ENCODE measurements at places on chromosomes 7 and 10. TPM values are rescaled to one million over a fixed set of nuclear protein-coding genes. Genes with fewer than 3 reads are reported as not detected.

The CAV1 gene
- total RNA-seq, result 3.7 TPM

The LIPF gene
- total RNA-seq, result not detected

The TWIST1 gene
- 8.1 TPM for total RNA-seq

The PNLIPRP3 gene
- total RNA-seq, result not detected

The MUC3A gene
- total RNA-seq, result not detected

The ACBD7 gene
- 12.0 TPM for total RNA-seq

- H3K27me3 ChIP-seq, result no peaks in the 10 kb centered on the region
- DNase-seq, result no peak
- no peak overlapping the region for H3K27ac ChIP-seq
Measured at GRCh38 chr10:13823096-13823708, 236.4 kb downstream of the PRPF18 start.

DNA sequence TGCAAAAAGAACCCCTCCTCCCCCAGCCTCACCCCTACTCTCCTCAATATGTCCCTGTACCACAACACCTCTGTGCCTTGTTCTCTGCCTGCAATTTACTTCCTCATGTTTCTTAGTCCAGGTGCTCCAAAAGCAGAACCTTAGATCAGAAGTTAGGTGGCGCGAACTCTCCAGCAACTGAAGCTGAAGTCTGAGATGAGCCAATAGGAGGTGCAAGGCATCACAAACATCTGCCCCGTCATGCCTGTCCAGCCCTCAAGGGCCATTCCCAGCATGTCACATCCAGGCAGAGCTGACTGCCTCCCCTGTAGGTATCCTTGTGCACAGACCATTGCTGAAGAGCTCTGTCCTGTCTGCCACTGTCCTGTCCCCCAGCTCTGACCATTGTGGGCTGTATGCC is 508.8 kb downstream of the GRID1 start:
- H3K27ac ChIP-seq, result no peak overlapping the region
- no peak for DNase-seq
- H3K27me3 ChIP-seq, result peaks cover 6% of the 10 kb centered on the region
- H3K4me3 ChIP-seq, result no peak overlapping the region
- no peaks in the 10 kb centered on the region for H3K36me3 ChIP-seq

DNA sequence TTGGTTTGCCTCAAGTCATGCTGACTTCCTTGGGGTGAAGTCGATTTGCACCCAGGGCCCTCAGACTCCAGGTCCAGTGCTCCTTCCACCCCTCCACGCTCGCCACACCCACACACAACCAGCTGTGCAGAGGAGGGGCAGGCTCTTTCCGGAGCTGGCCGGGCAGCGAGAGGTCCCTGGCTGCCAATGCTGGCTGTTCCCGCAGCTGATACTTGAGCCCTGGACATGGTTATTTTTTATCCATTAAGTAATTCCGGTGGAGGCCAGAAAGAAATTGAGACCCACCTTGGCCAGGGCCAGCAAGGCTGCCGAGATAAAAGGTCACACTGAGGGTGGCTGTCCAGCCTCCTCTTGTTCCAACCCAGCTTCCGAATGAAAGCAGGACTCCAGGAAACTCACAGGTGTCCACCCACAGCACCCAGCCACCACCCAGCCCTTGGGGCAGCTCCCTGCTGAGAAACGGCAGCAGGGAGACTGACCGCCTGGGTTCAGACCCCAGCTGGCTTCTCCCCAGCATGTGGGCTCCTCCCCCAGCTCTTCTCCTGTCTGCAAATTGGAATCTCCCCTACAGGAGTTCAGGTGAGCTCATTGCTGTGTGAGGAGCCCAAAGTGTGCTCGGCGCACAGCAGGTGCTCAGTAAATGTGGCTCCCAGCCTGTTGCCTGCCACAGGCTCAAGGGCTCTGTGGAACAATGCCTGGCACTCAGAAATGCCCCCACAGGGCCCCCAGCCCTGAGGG is 77.8 kb downstream of the PDGFA start:
- no peak overlapping the region for H3K27ac ChIP-seq
- H3K36me3 ChIP-seq, result no peaks in the 10 kb centered on the region
- peaks cover 10% of the 10 kb centered on the region for H3K4me1 ChIP-seq
- H3K27me3 ChIP-seq, result no peaks in the 10 kb centered on the region
- H3K4me3 ChIP-seq, result no peak overlapping the region
- DNase-seq, result no peak

GRCh38 chr10:31261511-31262311 is 57.3 kb upstream of the ZEB1 start:
- H3K27ac ChIP-seq, result no peak overlapping the region
- H3K4me3 ChIP-seq, result no peak overlapping the region
- H3K27me3 ChIP-seq, result no peaks in the 10 kb centered on the region
- H3K4me1 ChIP-seq, result no peaks in the 10 kb centered on the region
- DNase-seq, result no peak

- H3K27ac ChIP-seq, result no peak overlapping the region
- H3K27me3 ChIP-seq, result no peaks in the 10 kb centered on the region
- H3K36me3 ChIP-seq, result no peaks in the 10 kb centered on the region
- H3K4me1 ChIP-seq, result no peaks in the 10 kb centered on the region
Measured at GRCh38 chr10:129825826-129826225, 138.2 kb downstream of the EBF3 start.

DNA sequence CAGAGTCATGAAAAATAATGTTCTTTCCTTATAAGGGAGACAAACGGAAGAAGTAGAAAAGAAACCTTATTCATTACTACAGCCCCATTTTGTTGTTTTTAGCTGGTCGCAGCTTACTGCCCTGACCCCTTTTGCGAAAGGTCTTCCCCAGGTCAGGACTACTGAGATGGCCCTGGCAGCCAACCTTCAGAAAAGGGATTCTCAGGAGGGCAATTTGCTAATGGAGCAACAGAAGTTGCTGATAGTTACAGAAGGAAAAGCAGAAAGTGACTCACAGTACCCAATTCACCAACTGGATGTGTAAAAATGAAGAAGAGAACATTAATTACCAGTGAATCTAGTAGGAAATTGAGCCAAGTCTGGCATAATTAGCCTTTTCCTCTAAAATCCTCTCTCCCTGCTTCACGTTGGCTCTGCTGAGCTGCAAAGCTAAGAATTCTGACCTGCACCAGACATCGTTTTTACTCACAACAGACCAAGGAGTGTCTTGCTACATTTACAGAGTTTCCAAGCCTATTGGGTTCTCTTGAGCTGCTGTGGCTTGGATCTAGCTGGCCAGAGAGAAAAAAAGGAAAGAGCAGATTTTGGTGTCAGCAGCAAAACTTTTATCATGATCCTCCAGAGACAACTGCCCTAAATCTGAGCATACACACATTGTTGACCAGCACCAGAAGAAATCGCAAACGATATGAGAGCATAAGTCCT is 499.9 kb upstream of the FZD8 start:
- no peak overlapping the region for H3K27ac ChIP-seq
- H3K27me3 ChIP-seq, result no peaks in the 10 kb centered on the region
- no peak overlapping the region for H3K4me3 ChIP-seq
- DNase-seq, result no peak
- peaks cover 10% of the 10 kb centered on the region for H3K36me3 ChIP-seq
- H3K4me1 ChIP-seq, result peaks cover 27% of the 10 kb centered on the region

GRCh38 chr10:71789871-71790270 is 16.6 kb upstream of the VSIR start:
- no peak overlapping the region for H3K27ac ChIP-seq

- H3K27me3 ChIP-seq, result no peaks in the 10 kb centered on the region
- H3K4me1 ChIP-seq, result no peaks in the 10 kb centered on the region
- DNase-seq, result no peak
Measured at GRCh38 chr7:154167051-154167450, 114.9 kb downstream of the DPP6 start.
